ENCODE measurements at places on chromosomes 7 and 10.
A peak's percentile ranks its signal among the peaks of the same experiment; 100 is the strongest.

GRCh38 chr10:18616337-18616736 lies 35.0 kb downstream of the NSUN6 start:
- no peak for DNase-seq

- DNase-seq = no peak
Measured at GRCh38 chr7:129390314-129390713, 43.9 kb upstream of the STRIP2 start.

GRCh38 chr10:110147961-110148360 lies 59.4 kb upstream of the MXI1 start:
- no peak for DNase-seq

DNA sequence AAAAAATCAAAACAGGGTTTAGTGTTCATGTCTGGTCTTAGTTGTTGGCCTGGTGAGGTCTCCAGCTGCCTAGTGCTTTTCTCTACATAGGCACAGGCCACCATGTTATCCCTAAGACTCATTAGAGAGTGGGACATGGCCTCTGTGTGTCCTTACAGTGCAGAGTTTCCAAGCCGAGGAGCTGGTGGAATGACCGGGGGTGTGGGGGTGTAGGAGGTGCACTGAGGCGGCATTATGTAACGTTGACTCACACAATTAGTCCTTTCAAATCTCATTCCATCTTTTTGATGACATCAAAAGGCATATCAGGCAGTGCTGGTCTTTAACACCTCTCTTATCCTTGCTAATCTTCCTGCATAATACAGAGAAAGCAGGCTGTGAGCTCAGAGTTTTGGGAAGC lies 71.3 kb downstream of the MTPN start:
- no peak for DNase-seq

- DNase-seq = no peak
Measured at GRCh38 chr7:26135551-26135950, 16.4 kb upstream of the NFE2L3 start.

GRCh38 chr7:69625238-69625637 lies 27.0 kb downstream of the AUTS2 start:
- no peak for DNase-seq

- DNase-seq = no peak
Measured at GRCh38 chr7:100589341-100589947, 3.3 kb downstream of the FBXO24 start.

DNA sequence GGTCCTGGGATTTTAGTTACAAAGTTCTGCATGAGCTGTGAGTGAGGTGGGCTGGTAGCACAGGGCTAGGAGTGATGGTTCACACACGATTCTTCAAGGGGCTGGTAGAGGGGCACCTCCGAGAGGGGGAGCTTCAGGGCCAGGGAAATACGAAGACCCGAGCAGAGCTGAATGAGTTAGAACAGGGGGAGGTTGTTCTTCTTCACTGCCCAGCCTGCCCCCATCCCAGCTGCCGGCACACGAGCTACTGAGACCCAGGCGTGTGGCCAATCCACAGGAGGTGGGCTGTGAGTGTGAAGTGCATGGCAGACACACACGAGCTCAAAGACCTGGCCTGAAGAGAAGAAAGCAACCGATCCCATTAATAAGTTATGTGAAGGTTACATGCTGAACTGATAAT lies 256.2 kb upstream of the ZNF32 start:
- DNase-seq = no peak

DNA sequence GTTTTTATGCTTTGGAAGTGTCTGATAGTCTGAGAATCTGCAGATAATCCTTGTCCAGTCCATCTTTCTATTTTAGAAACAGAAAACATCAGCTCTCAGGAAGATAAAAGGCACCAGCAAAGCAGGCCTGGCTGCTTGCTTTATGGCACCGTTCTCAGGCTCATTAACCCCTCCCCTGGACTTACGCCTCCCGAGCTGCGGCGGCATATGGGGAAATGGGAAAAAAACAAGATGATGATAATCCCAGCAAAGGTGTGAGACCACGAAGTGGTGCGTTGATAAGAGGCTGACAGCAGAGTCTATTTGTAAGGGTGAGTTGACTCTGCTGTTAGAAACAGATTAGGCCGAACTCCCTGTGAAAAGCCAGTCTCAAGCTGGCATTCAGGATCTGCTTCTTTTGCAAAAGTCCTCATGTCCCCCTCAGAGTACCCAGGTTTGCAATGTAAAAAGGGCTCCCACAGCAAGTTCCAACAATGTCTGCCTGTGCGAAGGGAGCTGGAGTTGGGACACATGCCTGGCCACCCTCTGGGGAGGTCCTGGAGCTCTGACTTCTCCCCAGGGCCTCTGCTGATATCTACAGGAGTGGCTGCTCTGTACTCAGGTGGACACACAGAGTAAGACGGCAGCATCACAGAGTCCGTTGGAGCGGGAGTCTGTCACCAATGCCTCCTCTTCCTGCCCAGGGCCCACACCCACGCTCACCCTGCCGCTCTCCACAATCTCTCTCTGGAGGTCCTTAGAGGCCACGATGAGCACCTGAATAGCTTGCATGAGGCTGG lies 54.3 kb downstream of the SPDYE5 start:
- DNase-seq = no peak

DNA sequence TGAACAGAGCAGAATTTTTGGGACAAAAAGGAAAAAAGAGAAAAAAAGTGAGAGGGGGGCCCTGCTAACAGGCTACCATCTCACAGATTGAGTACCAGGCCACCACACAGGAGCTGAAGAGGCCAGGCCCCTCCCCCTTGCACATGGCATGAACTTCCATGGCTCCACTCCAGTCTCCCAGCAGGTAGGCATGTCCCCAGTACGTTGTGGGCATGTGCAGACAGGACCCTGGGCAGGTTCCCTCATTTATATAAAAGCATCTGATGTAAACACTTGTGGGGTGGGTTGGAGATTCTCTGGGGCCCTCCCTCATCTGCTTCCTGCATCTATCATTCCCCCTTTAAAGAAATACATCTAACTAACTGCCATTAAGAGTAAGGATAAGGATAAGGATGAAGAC lies 45.0 kb upstream of the AKR1C1 start:
- no peak for DNase-seq

DNA sequence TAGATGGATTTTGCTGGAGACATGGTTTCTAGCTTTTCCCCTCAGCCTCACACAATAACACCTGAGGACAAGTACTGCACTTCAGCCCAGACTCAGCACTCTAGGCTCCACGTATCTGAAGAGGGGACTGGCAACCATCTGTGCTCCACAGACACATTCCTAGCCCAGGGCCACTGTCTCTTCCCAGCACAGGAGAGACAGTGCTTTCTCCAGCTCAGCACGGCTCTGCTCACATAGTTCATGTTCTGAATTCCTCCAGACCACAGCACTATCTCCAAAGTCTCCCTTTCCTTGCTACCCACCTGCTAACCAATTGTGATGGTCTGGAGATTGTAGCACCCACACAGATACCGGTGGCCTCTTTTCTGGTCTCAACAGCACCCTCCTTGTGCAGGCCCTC lies 114.5 kb downstream of the HTR7 start:
- no peak for DNase-seq

DNA sequence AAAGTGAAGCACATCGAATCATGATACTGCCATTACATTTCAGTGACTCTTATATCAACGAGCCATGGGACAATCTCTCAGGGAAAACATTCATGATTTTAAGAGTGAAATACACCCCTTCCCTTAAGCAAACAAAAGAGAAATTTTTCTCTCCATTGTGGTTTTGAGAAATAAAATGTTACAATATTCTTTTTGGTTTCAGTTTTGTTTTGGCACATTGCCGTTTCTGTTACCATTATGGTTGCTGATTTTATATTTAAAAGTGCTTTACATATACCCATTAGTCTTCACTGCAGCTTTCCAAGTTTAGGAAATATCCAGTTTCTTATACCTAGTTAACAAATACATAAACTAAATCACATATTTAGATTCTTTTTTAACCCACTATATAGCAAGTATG lies 126.8 kb upstream of the SEM1 start:
- DNase-seq = no peak

DNA sequence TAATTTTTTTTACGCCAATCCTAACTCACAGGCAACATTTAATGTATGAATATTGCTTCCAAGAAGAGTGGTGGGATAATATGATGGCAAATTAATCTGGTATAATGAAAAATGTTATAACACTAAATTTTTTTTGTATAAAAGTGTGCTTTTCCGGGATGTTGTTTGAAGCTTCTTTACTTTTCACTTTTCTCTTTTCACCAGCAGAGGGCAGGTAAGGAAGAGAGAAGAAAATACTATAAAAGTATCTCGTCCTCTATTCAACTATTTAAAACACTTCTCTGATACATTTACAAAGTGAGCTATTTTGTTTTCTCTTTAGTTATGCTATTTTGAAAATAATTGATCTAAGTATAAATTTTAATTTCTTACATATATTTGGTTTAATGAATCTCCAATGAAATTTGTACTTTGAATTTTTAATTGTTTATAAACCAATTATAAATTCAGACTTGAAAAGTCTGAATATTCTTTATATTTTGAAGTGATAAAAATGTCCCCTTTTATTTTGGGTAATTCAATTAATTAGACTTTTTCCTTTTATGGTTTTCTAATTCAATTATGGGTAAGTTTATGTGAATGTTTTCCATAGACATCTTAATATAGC lies 20.7 kb upstream of the CFTR start:
- no peak for DNase-seq

GRCh38 chr10:11796474-11796873 lies 26.7 kb upstream of the PROSER2 start:
- DNase-seq = no peak

GRCh38 chr10:132363376-132363775 lies 31.4 kb downstream of the LRRC27 start:
- DNase-seq = no peak

GRCh38 chr7:39651265-39651664 lies 27.9 kb downstream of the RALA start:
- DNase-seq = no peak

DNA sequence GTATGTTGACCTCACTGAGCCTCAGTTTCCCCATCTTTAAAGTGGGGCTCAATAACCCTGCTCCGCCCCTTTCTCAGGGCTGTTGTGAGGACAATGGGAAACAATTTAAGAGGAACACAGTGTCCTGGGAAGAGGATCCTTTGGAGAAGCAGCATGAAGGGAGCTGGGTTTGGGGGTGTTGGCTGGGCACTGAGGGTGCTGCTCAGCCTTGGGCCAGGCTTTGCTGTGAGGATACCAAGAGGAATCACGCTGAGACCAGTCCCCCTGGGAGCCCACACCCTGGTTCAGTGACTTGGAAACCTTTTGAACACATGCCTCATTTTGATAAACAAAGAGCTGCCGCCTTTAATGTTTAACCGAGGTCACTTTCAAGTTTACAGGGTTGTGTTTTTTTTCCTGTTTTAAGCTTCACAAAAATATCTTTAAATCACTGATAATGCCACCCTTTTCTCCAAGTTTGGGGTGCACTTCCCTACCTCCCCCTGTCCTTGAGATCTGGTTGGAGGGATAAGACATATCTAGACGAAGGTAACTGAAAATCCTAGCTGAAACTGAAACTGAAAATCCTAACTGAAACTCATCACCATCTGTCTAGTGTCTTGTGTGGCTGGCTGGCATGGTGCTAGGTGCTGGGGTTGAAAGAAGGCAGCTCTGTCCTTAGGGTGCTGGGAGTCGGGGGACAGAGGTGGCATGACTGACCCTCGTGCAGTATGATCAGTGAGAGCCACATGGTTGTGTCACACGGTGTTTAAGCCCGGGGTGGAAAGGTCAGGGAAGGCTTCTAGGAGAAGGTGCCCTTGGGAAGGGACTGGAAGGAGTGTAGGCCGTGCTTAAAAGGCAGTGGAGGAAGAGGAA lies 27.7 kb downstream of the ZNF775 start:
- peak; percentile 47 for DNase-seq

GRCh38 chr10:18328941-18329340 lies 188.7 kb downstream of the CACNB2 start:
- DNase-seq = no peak

DNA sequence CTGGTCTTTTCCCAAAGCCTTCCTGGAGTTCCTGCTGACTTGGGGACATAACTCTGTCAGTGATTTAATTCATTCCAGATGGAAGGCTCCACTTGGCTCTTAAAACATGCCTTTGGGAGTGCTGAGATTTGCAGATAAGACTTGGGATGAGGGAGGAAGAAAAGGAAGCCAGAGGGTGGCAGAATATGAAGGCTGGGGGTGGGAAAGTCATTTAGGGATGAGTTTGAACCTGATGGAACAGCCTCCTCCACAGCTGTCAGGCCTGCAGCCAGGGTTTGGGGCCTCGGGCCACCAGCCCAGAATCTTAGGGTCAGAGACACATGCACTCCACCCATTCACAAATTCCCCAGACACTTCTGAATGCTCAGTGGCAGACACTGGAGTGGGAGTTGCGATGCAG lies 28.4 kb upstream of the EIF5AL1 start:
- DNase-seq = no peak

DNA sequence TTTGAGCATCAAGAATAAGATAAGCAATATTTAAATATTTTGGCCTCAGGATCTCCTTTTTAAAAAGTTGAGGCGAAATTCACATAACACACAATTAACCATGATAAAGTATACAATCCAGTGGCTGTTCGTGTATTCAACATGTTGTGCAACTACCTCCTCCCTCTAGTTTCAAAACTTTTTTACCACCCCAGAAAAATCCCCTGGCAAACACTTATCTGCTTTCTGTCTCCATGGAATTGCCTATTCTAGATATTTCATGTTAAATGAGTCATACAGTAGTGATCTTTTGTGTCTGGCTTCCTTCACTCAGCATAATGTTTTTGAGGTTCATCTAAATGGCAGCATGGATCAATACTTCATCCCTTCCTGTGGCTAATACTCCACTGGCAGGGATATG lies 31.8 kb upstream of the IL15RA start:
- DNase-seq = no peak

DNA sequence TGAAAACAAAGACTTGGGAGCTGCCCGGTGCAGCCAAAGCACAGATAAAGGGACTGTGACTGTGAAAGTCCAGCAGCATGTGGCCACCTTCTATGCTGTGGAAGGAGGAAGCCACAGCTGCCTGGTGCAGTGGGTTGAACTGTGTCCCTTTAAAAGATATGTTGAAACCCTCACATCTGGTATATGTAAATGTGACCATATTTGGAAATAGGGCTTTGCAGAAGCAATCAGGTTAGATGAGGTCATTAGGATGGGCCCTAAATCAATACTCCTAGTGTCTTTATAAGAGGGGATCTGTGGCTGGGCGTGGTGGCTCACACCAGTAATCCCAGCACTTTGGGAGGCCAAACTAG lies 136.9 kb downstream of the GLI3 start:
- no peak for DNase-seq
